ENCODE measurements at places on chromosomes 7 and 10. TPM values are rescaled to one million over a fixed set of nuclear protein-coding genes. Genes with fewer than 3 reads are reported as not detected.

GRCh38 chr10:77082601-77083252 is 554.9 kb downstream of the KCNMA1 start:
- no peak for DNase-seq

DNA sequence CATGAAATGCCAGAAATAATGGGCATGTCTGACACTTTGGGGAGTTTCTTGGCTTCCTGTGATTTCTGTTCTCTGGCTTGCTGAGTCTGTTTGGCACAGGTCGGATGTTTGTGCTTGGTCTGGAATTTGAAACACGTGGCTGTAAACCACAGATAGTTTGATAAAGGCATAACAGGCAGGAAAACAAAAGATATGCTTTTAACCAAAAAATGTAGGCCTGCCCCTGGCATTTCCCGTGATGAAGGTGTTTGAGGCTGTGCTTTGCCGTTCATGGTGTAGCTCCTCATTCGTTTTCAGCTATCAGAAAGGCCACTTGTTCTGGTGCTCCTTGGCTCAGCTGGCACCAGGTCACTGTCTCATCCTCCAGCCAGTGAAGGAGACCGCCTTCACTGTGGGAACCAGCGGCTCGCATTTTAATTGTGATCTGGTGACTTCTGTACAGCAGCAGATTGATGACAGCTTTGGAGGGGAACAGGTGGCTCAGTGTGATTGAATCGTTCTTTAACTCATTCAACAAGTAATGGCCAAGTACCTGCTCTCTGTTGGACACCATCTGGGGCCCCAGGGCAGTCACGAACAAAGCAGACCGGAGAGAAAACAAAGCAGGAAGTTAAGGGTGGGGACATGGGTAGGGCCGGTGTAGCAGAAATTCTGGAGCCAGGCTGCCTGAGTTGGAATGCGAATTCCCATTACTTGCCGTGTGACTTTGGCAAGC is 111.5 kb downstream of the CCNY start:
- no peak for DNase-seq

DNA sequence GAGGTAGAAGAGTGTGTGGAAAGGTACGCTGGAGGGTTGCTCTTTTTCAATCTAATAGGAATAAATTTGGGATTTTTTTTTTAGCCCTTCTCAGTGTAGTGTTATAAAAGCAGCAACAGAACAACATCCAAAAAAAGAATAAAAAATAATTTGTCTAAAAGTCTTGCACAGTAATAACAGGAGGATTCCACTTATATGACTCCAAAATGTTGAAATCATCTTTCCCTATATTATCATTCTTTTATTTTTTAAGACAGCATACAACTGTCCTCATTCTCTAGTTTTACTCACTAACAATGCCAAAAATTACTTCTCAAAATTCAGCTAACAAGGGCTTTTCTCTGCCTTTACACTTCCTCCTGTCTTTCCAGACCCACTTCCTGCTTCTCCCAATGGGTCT is 27.8 kb downstream of the IL2RA start:
- no peak for DNase-seq

DNA sequence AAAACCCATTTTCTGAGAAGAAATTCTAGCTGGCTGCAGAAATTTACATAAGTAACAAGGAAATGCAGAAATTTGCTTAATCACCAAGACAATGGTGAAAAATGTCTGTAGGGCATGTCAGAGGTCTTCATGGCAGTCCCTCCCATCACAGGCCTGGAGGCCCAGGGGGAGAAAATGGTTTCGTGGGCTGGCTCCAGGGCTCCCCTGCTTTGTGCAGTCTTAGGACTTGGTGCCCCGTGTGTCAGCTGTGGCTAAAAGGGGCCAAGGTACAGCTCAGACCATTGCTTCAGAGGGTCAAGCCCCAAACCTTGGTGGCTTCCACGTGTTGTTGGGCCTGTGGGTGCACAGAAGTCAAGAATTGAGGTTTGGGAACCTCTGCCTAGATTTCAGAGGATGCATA is 215.9 kb downstream of the GPR158 start:
- DNase-seq, result no peak

GRCh38 chr7:130396109-130396508 is 15.8 kb downstream of the CPA1 start:
- DNase-seq, result no peak

- no peak for DNase-seq
These were observed 4.8 kb downstream of the EGR2 start for GRCh38 chr10:62811159-62811875.

DNA sequence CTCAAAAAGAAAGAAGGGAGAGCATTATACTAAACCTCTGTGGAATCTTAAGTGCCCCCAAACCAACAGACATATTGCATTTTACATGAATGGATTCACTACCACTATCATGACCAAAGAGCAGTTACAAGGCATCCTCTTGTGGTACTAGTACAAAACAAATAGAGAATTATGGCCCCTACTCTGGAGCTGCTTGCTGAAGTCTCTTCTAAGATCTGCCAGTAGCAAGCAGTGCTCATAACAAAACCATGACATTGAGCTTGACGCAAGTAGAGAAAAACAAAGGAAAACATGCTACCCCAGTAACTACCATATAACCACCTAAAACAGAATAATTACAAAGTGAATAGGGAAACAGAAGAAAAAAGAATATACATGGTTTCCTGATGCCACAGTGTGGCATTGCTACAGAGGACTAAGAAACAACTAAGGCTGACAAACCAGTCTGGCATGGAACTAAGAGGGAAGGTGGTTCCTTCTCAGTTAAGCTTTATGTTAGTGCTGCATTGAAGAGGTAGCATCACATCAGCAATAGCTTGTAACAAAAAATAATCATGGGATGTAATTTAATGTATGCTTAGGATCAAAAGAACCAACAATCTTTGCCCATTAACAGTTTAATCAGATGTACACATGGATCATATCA is 150.2 kb upstream of the AGR3 start:
- no peak for DNase-seq

DNA sequence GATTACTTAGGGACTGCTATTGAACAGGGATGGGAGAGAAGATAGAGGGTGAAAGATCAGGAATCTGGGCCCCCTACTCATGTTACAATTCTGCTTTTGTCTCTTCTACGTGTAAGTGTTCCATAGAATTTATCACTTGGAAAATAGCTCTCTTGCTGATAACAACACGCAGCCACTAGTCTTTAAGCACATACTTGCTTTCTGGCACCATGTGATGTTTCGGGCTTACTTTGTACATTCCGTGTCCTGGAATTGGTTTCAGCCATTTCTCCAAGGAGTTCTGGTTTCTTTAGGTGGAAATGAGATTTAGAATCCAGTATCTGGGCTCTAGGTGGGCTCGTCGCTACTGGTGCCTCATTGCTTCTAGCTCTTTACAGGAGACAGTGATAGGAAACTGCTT is 59.7 kb downstream of the TFAM start:
- no peak for DNase-seq

DNA sequence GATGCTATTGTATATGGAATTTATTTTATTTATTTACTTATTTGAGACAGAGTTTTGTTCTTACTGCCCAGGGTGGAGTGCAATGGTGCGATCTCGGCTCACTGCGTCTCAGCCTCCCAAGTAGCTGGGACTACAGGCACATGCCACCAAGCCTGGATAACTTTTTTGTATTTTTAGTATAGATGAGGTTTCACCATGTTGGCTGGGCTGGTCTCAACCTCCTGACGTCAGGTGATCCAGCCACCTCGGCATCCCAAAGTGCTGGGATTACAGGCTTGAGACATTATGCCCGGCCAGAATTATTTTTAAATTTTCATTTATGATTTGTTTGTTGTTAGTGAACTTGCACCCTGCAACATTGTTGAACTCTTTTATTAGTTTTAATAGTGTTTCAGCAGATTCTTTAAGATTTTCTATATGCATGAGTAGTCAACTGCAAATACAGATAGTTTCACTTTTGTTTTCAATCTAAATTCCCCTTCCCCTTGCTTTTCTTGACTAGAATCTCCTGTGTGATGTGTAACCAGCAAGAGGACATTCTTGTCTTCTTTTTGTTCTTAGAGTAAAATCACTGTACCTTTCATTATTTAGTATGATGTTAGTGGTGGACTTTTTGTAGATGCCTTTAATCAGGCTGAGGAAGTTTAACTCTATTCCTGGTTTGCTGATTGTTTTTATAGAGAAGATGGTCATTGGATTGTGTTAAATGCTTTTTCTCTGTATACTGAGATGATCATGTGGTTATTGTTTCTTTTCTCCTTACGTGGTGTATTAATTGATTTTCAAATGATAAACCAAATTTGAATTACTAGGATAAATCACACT is 27.8 kb downstream of the ZNF33A start:
- DNase-seq, result no peak

DNA sequence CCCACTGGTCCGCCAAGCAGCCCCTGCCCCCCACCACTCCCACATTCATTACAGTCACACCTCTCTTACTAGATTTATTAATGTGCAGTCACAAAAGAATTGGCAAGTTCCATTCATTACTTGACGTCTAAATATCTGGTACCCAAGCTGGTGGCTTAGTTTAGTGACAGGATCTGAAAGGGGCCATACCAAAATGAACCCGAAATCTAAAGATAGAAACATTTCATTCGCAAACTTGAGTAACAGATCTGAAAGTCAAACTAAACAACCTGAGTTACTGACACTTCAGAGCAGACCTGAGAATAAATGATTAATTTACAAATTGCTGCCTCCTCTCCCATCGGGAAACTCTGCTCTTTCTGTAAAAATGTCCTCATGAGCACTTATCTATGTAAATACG is 53.4 kb downstream of the TNS3 start:
- DNase-seq, result no peak

GRCh38 chr10:58362027-58362789 is 23.0 kb upstream of the TFAM start:
- DNase-seq, result no peak

DNA sequence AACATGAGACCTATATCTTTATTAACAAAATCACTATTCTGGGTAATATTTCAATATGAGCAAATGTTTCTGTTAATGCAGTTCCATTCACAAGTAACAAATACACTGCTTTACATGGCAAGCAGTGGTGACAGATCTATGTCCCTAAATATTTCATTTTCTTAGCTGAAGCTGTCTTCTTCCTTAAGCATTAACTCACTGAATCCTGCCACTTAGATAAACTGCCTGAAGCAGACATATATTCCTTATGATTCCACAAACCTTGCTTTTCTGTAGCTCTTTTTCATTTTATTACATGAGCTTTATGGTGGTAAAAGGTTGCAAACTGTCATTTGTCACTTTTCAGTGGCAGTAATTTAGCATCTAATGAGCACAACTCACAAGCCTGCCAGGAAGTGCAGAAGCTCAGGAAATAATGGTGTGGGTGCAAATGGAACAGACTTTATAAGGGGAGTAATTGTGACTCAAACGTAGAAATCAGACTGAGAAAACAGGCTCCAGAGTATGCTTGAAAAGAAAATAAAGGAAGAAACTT is 217.2 kb downstream of the XPNPEP1 start:
- no peak for DNase-seq

- no peak for DNase-seq
These were observed 65.1 kb downstream of the RGS10 start for GRCh38 chr10:119477444-119477843.

- DNase-seq, result no peak
These were observed 126.4 kb upstream of the LRRTM3 start for GRCh38 chr10:66799474-66799873.

- no peak for DNase-seq
These were observed 34.8 kb upstream of the MKI67 start for GRCh38 chr10:128161031-128161430.

DNA sequence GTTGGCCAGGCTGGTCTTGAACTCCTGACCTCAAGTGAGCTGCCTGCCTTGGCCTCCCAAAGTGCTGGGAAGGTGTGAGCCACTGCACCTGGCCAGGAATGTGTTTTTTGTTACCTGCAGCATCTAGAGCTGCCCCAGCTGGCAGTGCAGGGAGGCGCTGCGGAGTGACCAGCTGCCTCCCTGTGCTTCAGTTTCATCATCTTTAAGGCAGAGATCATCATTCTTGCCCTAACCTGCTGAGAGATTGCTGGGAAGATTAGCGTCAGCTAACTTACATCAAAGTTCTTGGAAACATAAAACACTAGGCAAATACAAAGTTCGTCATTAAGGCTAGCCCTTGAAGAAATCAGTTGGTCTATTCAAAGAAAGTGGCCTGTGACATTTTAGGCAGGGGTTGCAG is 2.3 kb downstream of the ZNF282 start:
- DNase-seq, result no peak

DNA sequence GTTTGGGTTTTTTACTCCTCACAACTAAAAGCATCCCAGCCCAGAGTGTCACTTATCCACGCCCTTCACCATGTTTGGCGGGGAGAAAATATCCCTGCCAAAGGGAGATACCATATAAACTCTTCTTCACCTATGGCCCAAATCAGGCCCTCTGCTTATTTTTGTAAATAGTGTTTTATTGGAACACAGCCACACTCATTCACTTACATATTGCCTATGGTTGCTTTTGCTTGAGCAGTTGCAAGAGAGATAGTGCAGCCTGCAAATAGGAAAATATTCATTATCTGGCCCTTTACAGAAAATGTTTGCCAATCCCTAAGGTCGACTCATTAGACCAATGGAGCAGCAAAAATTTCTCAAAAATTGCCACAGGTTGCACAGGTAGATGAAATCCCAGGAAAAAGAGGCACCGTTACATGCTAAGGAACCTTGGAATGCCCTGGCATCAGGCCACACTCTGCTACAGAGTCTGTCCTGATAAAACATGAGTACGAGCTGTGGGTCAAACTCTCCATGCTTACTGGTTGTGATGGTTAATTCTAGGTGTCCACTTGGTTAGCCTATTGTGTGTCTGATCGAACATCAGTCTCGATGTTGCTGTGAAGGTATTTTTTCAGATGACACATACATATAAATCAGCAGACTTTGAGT is 7.9 kb upstream of the RASSF4 start:
- no peak for DNase-seq

DNA sequence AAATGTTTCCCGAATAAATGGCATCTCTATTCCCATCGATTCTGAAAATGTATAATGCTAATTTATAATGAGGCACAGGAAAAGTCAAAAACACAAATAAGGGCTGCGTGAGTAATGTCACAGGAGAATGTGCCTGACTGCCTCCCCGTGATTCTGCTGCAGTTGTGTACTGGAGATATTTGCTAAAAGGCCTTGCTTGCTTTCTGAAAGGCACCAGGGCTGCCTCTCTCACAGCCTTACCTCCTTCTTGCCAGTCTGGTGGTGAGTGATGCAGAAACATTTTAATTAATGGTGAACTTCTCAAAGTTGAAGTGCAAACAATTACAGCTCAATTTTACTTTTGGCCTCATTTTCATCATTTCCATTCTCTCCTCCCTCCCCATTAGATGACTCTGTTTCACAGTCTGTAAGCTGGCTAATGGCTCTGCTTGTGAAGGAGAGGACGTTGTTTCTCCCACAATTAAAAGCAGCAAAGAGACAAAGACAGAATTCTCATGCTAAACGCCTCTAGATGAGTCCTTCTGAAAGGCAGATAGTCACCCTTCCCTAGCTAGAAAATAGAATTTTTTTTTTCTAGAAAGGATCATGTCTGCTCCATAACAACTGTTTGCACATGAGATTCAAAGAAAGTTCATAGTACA is 377.6 kb downstream of the MDFIC start:
- no peak for DNase-seq

TCF7L2 gene
- total RNA-seq, result 0.71 TPM

TUBAL3 gene
- total RNA-seq, result not detected

CASP2 gene
- 62.2 TPM for total RNA-seq

MRLN gene
- total RNA-seq, result not detected

SYCE1 gene
- total RNA-seq, result not detected

PNLIPRP3 gene
- not detected for total RNA-seq

LRRC4 gene
- total RNA-seq, result 0.16 TPM
